ENCODE measurements at places on chromosomes 16 and 17.

GRCh38 chr17:11986942-11987329 is 10.3 kb downstream of the ZNF18 start:
- DNase-seq = no peak

- no peak for DNase-seq
These were observed 14.0 kb downstream of the PDIA2 start for GRCh38 chr16:296806-297510.

- no peak for DNase-seq
These were observed 4.8 kb downstream of the LGALS3BP start for GRCh38 chr17:78974635-78975591.

- DNase-seq = no peak
These were observed 17.9 kb upstream of the COL1A1 start for GRCh38 chr17:50219342-50219741.
